ENCODE measurements at places on chromosomes 7 and 10.

GRCh38 chr10:42428534-42428933 lies 209.8 kb downstream of the ZNF33B start:
- DNase-seq = peak; percentile 43

GRCh38 chr7:92815412-92815811 lies 21.0 kb downstream of the CDK6 start:
- no peak for DNase-seq

DNA sequence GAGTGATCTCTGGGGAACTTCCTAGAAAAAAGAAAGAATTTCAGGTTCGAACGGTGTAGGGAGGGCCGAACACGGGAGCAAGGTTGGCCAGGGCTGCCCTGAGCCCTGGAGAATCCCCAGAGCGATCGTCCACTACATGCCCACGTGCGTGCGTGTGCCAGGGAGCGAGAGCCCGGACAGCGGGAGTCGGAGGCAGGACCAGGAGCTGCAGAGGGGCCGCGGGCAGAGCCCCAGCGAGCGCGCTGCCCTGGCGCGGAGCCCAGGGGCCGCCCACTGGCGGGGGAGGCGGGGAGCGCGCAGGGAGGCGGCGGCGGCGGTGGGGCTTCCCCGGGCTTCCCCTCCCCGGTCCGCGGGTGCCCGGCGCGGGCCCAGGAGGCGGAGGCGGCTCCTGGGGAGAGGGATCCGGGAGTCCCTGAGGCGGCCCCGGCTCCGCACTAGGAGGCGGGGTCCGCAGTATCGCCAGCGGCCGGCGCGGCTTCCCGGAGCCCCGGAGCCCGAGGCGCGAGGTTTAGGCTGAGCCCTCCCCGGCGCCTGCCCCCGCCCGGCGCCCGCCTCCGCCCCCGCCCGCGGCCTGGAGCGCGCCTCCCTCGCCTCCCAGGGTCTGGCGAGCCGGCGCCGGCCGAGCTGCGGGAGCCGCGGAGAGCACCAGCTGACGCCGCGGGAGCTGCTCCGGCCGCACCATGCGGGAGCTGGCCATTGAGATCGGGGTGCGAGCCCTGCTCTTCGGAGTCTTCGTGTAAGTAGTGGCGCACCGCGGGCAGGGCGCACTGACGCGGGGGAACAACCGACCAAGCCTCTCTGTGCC lies at the start of gene PLPP4:
Gene PLPP4 (plus strand): TSS at position 602 of the 805 bp plus-strand sequence. CDS start 79 bp downstream, at position 681.
- DNase-seq = peak; percentile 44

- no peak for DNase-seq
Observed at GRCh38 chr10:32692174-32692573, 246.2 kb downstream of the CCDC7 start.

DNA sequence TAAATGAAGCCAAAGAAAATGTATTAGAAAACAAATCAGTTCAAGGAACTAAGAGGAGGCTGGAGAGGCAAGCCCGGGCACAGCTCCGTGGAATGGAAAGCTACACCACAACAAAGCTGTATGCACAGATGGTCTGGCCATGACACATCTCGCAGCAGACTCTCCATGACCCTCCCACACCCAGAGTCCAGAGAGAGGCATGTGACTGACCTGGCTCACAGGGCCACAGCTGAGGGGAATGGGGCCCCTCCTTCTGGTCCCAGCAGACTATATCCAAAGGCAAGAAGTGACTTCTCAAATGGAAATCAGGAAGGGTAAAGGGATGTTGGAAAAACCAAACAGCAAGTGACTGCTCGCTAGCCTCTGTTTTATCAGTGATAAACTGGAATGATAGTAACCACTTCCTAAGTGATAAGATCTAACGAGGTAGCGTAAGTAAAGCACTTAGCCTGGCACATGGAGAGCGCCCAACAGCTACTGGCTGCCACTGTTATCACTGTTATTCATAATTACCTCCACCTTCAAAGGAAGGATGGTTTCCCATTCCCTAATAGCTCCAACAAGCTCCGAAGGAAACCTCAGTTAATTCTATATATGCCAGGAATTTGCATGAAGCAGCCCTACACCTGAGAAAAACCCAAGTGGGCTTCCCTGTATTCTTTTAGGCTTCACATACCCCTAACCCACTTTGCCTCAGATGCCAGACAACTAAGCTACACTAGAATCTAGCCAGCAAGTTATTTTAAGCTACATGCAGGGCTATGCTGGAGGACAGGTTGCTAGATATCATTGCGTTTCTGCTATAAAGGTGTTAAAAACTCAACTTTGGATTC lies 8.4 kb downstream of the OSBPL3 start:
- peak; percentile 58 for DNase-seq

- no peak for DNase-seq
Observed at GRCh38 chr7:112880818-112881418, 90.7 kb upstream of the TMEM168 start.

GRCh38 chr10:88889559-88890337 lies 9.7 kb downstream of the STAMBPL1 start:
- no peak for DNase-seq

DNA sequence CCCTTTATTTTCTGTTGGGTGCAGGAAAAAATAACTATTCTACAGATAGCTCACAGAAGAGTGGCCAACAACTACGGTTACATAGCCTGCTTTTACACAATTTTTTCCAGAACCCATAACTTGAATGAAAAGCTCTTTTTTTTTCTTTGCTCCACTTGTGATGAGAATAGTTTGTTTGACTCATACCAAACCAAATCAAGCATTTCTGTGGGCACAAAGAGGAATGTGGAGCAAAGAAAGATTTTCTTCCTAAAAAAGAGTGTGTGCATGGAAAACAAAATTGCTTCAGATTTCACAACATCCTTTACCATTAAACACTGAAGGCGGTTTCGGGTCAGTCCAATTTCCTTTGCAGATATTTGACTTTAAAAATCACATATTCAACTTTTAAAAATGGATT lies 54.8 kb upstream of the RAB11FIP2 start:
- DNase-seq = no peak

GRCh38 chr10:51640120-51640819 lies 59.1 kb downstream of the CSTF2T start:
- no peak for DNase-seq

- no peak for DNase-seq
Observed at GRCh38 chr7:116447966-116448839, 51.3 kb upstream of the CAV2 start.

DNA sequence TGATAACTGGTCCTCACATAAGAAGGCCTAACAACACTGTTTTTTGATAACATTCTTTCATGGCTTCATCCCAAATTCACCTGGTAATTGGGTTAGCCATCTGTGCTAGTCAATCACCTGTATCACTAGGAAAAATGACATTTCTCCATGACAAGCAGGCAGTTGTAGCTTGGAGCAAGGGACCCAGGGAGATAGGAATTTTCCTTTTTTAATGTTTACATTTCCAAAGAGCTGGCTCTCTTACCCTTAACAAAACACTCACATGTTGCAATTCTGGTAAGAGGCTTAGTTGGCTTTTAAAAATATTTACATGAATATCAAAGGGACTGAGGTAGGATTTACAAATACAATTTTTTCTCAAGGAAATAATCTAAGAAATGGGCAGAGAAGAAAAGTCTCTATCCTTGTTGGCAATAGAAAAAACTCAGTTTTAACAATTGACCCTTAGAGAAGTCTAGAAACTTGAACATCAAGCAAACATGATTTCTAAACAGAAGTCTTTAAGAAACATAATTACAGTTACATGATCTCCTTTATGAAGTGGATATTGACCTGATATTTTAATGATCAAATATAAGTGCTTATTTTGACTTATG lies 16.1 kb upstream of the AKR1C1 start:
- no peak for DNase-seq

DNA sequence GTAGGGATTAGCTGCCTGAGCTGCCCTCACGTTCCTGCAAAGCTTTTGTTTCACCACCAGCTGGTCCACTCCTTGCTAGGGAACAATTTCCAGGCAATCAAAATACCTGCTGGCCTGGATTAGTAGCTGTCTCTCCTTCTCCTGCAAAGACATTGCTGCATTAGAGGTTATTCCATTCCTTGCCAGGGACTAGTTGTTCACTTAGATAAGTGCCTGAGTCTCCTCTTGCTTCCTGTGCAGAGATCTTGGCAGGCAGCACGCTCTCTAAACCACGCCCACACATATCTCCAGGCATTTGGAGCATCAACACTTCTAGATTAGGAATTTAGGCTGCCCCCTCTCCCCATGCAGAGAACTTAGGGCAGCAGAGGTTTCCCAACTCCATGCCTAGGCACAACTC lies 150.4 kb upstream of the SMIM30 start:
- peak; percentile 26 for DNase-seq

GRCh38 chr7:47807126-47807525 lies 141.1 kb downstream of the PKD1L1 start:
- no peak for DNase-seq

DNA sequence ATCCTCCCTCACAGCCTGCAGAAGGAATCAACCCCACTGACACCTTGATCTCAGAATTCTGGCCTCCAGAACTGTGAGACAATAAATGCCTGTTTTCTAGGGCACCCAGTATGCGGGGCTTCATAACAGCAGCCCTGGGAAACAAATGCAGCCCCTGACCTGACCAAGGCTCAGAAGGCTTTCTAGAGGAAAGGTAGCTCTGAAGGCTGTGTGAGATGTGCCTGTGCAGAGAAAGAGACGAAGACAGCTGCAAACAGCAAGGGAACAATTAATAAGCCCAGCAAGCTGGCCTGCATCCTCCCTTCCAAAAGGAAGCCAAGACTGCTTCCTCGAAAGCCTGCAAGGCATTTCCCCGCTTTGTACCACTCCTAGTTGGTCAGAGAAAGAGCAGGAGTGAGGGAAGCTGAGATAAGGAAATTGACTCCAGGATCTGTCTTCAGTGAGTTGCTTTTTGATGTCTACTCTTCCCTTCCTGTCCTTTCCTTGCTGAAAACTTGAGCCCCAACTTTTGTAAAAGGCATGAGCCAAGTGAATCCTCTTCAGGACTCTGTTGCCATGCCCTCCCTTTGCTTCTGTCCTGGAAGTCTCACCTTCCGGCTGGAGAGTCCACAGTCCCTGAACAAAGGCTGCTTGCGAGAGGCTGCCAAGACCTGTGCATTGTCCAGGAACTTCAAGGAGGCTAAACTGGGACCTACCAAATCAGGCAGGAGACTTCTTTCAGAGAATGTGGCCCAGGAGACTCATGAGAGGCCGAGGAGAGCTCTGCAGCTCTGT lies 71.2 kb upstream of the ARID5B start:
- DNase-seq = no peak

DNA sequence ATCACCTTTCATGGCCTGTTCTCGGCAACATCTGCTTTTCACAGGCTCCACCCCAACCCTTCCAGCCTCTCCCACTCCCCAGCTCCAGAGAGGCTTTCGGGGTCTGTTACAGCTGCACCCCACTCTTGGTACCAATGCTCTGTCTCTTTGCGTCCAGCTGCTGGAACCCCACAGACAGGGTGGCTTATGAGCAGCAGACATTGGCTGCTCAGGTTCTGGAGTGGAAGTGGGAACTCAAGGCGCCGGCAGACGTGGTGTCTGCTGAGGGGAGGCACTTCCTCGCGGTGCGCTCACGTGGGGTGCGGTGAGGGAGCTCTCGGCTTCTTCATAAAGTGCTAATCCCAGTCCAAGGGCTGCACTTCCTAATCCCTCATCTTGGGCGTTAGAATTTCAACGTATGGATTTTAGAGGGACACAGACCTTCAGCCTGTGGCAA lies 185.7 kb downstream of the ELFN1 start:
- peak; percentile 26 for DNase-seq

- no peak for DNase-seq
Observed at GRCh38 chr7:128211626-128212025, 29.5 kb upstream of the LEP start.

- no peak for DNase-seq
Observed at GRCh38 chr7:55086413-55087201, 67.8 kb downstream of the EGFR start.

GRCh38 chr7:779480-779879 lies 52.4 kb upstream of the PRKAR1B start:
- DNase-seq = no peak

DNA sequence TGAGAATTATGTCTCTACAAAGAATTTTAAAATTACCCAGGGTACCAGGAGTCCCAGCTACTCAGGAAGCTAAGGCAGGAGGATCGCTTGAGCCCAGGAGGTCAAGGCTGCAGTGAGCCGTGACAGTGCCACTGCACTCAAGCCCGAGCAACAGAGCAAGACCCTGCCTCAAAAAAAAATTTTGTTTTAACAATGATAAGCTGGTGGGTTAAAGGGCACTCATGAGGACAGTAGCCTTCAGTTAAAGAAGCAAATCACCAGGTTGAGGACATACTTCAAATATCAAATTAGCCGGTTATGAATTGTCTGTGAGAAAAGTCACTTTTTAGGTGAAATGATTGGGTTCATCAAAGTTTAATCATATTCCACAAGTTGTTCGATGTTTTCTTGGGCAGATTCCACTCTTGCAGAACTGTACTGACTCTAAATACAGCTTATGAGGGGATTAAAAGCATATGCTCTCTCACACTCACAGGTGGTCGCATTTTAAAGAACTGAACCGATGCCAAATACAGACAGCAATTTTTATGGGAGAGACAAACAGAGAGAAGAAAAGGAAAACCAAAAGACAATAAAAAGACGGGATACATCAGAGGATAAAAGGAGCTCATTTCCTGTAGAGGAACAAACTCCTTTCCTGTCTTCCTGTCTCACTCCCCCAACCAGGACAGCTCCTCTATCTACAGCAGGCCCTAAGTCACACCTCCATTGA lies 582.8 kb upstream of the NRP1 start:
- DNase-seq = no peak

DNA sequence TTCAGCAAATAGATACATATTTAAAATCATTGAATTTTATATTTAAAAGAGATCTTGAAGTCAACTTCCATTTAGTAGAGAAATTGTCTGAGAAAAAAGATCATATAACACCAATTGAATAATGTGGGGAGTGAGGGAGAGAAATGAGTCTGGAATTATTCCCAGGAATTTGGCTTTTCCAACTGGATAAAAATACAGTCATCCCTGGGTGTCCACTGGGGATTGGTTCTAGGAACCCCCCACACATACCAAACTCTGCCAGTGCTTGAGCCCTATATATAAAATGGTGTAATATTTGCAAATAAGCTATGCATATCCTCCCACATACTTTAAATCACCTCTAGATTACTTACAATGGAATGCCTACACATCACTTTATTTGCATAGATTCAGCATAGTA lies 162.8 kb upstream of the SEMA3C start:
- no peak for DNase-seq

DNA sequence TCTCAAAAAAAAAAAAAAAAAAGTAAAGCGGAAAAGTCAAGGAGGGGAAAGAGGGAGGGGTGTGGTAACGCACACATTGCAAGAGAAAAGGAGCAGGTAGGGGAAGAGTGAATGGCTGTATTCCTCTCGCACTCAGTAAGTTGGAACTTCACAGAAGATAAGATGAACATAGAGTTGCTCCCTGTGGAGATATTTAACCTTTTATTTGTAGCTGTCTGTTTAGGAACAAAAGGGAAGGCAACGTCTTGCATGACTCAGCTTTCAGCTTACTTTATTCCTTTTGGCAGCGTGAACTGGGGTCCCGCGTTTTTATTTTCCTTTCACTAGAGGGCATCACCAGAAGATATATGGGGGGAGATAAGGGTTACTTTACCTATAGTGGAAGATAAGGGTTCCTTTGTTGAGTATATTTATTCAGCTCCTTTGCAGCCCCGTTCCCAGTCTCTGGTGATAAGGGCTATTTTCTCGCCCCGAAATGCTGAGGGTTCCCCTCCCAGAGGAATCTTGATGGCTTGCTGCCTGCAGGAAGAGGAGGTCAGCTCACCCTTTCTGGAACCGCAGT lies 78.5 kb downstream of the APBB1IP start:
- no peak for DNase-seq

- no peak for DNase-seq
Observed at GRCh38 chr10:126906704-126907422, 1.6 kb downstream of the DOCK1 start.

All from hematopoietic multipotent progenitor cell treated with erythropoietin and hydrocortisone succinate and interleukin-3 and kit ligand, for 6 days (in vitro differentiated cells).